ENCODE measurements at places on chromosomes 11 and 22.

GRCh38 chr22:50161508-50162390 lies 8.8 kb upstream of the PANX2 start:
- DNase-seq = no peak

DNA sequence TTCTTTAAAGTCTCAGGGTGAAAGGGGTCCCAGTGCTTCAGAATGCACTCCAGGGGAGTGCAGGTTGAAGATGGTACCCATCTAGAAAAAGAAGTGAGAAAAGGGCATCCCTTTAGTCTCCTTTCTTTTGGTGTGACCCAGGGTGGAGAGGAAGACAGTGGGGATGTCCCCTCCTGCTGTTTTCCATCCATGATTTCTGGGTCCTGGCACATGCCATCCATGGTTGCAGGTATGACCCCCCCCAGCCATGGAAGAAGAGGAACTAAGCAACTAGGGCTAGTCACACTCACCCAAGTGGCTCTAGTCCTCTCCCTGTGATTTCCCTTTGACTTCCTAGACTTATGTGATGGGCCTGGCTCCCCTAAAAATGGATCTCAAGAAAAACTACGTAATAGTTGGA lies 15.9 kb upstream of the EI24 start:
- DNase-seq = no peak

DNA sequence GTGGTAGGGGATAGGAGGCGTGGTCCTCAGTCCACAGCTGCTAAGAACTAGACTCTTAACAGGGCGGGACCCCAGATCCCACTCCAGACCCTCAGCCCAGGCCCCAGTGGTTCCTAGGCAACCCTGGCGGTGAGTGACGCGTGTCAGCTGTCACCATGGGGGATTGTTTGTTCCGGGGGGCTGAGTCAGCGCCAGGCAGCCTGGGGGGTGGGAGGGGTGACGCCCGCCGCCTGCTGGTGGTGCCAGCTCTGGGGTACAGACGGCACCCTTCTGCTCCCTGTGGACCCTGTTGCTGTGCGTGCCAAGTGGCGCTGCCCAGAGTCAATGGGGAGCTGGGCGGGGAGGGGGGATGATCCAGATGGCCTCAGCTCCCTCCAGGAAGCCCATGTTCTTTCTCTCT lies 2.5 kb downstream of the CNIH2 start:
- DNase-seq = no peak

DNA sequence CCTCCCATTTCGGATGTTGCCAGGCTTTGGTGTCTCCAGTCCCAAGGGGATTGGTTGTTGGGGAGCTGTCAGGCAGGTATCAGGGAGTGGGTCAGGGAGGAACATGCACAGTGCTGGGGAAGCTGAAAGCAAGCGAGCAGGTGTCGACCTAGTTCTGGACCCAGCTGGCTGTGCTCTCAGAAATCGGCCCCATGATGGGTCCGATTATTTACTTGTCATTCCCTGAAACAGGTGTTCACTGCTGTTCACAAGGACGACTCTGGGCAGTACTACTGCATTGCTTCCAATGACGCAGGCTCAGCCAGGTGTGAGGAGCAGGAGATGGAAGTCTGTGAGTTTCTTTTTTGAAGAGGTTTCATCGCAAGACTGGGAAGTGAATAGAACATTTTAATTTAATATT lies 76.8 kb downstream of the JAM3 start:
- no peak for DNase-seq

- DNase-seq = no peak
Measured at GRCh38 chr22:26045051-26045450, 124.2 kb upstream of the SEZ6L start.

GRCh38 chr11:86160541-86161149 lies 83.9 kb upstream of the EED start:
- peak; percentile 93 for DNase-seq

DNA sequence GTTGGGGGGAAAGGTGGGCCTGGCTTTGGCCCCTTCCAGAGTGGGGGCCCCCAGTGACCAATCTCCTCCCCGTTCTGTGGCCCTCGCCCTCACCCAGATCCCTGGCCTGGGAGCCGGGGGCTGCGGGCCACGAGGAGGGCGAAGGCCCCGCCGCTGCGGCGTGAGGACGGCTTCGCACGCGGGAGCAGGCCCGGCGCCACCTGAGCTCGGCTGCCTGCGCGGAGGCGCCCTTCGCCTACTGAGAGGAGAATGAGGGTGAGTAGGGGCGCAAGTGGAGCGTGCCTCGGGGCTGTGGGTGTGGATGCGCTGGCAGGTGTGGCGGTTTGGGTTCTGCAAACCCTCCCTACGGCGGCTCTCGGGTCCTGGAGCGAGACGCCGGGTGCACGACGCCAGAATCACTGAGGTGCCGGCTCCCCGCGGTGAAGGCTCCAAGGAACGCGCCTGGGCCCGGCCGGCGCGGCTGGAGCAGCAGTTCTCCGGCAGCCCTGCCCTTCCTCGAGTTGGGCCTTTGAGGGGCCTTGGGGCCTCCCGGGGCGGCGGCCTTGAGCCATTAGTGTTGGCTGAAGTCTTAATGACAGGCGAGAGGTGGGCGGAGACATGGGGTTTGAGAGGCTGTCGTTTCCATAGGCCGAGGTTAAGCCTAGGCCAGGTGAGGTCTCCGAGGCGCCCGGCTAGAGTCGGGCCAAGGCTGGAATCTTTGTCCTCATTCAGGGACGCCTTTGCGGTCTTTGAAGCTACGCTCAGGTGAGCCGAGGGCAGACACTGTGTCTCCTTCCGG lies 65.3 kb downstream of the CTTN start:
- no peak for DNase-seq

DNA sequence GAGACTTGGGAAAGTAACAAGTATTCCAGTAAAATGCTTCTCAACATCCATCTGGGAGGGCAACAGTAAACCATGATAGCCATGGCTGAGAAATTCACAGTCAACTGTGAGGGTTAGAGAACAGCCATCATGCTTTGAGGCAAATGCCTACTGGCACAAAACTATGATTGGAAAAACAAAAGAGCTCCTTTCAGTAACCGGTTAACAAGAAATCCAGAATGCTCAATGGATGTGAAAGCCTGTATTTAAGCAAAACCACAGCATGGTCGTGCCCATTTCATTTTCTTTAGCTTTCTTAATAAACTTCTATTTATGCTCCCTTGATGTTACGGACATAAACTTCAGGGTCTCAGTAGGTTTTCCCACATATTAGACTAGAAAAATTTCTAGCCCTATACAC lies 139.5 kb downstream of the SOX6 start:
- no peak for DNase-seq

All from epithelial cell of esophagus (primary cell).